Psoas muscle (tissue), 8 donors: ENCODE measurements at places on chromosomes 11 and 22.

GRCh38 chr11:126333142-126333541 lies 22.3 kb upstream of the ST3GAL4 start:
- no peak for DNase-seq

DNA sequence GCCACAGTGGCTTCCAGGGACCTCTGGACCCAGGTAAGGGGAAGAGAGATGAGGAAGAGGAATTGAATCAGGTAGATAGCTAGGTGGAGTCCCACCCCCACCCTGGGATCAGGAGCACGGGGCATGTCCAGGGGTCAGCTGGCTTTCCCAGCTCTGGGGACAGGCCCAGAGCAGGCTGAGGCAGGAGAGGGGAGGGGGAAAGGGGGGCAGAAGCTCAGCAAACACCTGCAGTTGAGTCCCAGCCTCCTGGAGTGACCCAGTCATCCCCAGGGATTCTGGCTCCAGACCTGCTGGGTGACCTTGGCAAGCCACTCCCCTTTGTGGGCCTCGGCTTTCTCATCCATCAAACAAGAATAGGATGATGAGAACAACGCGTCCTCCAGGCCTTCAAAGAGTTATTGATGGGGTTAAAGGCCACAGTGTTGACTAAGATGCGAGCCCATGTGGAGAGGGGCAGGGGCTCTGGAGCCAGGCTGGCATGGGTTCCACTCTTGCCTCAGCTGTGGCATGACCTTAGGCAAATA lies 16.0 kb downstream of the STARD10 start:
- no peak for DNase-seq

- no peak for DNase-seq
Observed at GRCh38 chr11:126327281-126328000, 23.6 kb downstream of the DCPS start.

DNA sequence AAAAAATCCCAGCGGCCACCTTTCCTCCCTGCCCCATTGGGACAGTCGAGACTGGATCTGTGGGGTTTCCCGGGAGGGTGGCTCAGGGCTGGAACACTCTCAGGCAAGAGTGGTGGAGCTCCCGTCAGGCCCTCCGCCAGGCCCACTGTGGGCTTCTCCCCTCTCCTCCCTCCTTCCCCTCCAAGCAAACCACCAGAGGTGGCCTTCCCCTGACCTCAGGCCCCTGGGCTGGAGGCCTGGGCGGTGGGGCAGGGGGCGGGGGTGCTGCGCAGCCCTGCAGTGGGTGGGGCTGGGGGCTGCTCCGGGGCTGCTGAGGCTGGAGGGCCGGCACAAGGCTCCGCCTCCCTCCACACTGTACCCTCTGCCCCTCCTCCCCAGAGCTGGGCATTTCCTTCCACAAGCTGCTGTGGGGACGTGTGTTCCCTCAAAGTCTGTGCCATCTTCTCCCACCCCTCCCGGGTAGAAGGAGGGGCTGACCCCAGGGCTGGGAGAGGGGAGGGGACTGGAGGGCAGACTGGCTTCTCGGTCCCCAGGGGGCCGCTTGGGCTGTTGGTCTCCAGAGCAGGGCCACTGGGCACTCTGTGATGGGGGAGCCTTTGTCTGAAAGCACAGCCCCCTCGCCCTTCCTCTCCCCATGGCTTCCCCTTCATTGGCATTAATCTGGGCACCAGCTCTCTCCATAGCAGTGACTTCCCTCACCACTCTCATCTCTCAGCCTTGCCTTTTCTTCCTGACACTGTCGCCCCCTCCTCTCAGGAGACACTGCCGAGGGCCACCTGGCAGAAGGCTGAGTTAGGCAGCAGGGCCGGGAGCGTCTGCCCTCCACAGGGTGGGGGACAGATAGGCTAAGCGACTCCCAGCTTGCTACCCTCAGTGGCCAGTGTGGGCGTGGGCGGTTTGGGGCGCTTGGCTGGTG lies 7.1 kb downstream of the RCOR2 start:
- DNase-seq: no peak

- DNase-seq: no peak
Observed at GRCh38 chr11:121656328-121657090, 203.7 kb upstream of the SORL1-AS1 start.

GRCh38 chr11:68956547-68957254 lies 24.1 kb downstream of the MRGPRD start:
- no peak for DNase-seq

DNA sequence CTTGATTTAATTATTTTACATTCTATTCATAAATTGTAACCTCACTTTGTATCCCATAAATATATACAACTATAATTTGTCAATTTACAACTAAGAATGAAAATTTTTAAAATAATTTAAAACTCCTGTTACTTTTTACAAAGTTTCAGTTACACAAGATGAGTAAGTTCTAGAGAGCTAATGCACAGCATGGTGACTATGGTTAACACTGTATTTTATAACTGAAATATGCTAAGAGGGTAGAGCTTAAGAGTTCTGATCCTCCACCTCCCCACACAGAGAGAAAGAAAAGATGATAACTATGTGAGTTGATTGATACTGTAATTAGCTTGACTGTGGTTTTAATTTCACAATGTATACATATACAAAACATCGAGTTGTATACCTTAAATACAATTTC lies 412.5 kb upstream of the DDI1 start:
- DNase-seq: no peak

GRCh38 chr11:35563484-35564244 lies 38.2 kb upstream of the PAMR1 start:
- DNase-seq: no peak

DNA sequence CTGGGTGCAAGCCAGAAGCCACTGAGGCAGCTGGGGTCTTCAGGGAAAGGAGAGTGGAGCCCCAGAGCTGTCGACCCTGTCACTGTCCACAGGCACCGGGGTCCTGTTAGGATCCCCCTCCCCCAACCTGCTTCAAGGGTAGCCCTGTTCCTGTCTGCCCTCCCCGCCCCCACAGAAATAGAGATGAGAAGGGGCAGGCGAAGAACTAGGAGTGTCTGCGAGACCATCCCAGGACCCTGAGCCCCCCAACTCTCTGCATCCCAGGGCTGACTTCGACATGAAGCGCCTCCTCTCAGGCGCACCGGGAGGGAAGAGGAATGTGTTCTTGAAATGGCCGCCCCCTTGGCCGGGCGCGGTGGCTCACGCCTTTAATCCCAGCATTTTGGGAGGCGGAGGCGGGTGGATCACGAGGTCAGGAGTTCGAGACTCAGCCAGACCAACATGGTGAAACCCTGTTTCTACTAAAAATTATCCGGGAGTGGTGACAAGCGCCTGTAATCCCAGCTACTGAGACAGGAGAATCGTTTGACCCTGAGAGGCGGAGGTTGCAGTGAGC lies 607 bp upstream of the ZNF70 start:
- DNase-seq: no peak

DNA sequence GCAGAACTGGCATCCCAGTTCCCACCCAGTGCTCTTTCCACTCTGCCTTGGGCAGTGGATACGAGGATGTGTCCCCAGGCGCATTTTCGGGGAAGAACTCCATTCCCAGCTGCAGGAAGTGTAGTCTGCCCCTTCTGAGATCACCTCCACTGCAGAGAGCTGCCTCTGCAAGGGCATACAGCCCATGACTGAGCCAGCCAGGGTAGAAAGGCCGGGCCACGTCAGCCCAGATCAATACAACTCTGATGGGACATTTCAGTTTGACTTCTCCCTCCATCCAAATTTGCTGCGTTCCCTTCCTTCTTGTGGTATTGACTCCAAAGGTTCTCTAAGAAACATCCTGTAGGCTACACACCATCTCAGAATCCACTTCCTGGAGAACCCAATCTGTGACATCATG lies 19.7 kb downstream of the MOGAT2 start:
- DNase-seq: no peak

- DNase-seq: no peak
Observed at GRCh38 chr11:120832481-120833238, 191.2 kb upstream of the TBCEL start.

GRCh38 chr11:1302461-1303125 lies 6.8 kb downstream of the TOLLIP start:
- DNase-seq: no peak

DNA sequence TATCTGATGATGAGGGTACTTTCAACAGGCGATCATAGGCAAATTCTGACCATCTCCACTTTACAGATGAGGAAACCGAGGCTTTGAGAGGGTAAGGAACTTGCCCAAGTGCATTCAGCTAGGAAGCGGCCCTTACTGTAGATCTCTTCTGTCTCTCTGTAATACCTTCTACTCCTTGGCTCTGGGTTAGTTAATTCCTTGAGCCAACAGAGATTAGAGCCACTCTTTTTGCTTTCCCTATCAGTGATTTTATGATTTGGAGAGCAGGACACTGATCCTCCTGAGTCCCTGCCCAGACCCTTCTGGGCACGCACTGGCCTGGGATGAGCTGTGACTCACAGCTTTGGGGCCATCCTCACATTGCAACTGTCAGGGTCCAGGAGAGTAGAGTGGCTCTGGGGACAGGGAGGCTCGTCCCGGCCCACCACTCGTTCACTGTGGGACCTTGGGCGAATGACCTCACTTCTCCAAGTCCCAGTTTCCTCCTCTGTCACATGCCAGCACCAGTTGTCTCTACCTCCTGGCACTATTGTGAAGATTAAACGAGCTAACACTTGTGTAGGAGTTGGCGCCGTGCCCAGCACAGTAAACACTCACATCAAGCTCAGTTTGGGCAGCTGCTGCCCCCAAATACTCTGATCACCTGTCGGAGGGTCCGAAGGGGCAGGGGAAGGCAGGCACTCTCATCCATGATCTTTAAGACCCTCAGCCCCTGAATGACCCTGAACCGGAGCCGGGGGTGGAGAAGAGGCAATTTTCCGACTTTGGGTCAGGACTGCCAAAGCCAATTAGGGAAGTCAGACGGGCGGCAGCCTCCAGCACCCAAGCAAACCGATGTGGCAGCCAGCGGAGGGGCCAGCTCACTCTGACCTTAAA lies 235.0 kb downstream of the MIAT start:
- no peak for DNase-seq

- DNase-seq: no peak
Observed at GRCh38 chr11:68828957-68829356, 12.8 kb downstream of the CPT1A start.

DNA sequence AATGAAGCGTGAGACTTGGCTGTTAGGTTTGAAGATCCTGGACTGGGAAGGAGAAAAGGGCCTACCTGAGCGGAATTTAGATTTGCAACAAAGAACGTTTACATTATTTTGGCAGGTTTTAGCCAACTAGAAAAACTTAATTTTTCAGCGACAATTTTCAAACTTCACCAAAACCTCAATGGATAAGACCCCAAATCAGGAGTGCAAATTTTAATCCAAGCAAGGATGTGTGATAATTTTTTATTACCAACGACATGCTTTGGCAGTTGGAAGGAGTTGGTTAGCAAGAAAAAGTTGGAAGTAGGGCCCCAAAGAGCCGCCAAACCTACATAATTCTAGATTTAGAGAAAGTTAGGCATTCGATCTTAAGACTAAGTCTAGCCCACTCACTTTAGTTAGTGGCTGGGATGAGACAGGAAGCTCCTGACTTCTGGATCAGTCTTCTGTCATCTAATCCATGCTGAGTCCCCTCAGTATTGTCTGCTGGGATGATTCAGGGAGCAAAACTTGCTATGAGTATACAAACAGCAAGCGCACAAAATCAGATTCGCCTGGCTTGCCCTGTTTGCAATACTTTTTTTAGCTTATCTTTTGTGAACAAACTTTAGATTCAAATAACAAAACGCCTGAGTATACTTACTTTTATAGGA lies 787 bp upstream of the RDX start:
- no peak for DNase-seq

- DNase-seq: no peak
Observed at GRCh38 chr11:83827520-83827919, 541.4 kb upstream of the CCDC90B start.

- DNase-seq: no peak
Observed at GRCh38 chr11:112159098-112160065, 4.5 kb downstream of the IL18 start.

GRCh38 chr11:102669664-102670063 lies 35.9 kb downstream of the MMP27 start:
- no peak for DNase-seq

DNA sequence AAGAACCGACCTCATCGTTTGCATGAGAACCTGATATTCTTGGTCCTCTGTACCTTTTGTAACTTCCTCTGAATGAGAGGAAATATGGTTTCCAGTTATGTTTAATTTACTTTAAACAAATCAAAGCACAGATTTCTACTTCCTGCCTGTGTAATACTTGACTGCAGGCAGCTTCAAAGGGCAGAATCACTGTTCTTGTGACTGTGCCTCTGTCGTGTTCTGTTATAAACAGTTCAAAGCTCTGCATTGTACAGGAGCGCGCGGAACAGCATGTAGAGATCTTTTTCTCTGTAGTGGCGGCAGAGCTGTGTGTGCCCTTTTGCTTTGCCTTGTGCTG lies 73.2 kb upstream of the CLDN5 start:
- no peak for DNase-seq

GRCh38 chr11:86237267-86237804 lies 7.2 kb upstream of the EED start:
- no peak for DNase-seq

DNA sequence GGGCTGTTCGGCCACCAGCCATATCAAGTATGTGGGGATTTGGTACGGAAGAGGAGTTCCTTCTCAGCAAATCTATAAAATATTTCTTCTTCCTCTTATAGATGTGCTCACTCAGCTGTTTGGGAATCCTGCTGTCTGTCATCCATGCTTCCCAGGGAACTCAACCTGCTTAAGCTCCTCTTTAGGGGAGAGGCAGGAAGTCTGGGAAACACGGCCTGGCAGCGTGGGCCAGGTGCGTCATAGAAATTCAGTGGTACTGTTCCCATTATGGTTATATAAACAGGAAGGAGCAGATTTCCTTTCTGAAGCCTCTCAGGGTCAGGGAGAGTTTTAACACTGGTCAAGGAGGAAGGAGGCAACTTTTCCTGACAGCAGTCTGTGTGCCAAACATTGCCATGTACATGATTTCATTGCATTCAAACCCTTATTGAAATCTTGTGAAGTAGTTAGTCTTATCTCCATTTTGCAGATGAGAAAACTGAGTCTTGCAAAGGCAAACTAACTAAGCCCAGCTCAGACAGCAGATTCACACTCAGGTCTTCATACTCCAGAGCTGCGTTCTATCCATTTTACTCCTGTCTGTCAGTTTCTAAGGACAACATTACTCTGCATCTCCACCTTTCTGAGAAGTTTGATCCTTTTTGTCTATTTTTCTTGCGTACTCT lies 35.4 kb upstream of the AMOTL1 start:
- peak; percentile 61 for DNase-seq

DNA sequence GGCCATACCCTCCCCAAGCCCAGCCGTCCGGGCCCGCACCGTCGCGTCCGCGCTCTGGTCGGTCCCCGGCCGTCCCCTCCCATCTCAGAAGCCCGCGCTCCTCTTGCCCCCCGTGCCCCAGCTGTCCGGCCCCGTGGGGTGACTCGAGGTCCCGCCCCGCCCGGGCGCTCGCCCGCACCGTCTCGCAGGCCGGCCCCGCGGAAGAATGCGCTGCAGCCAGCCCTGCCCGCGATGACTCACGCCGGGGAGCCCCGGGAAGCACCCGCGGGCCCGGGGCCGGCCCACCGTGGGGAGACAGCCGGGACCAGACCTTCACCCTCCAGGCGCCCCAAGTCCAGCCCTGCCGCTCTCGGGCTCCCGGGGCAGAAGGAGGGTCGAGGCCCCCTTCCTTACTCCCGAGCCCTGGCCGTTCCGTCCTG lies 320 bp upstream of the PHLDA2 start:
- peak; percentile 66 for DNase-seq

GRCh38 chr11:108221371-108221770 lies 1.1 kb downstream of the NPAT start:
- no peak for DNase-seq
